ENCODE measurements at places on chromosomes 7 and 10.

- no peak for DNase-seq
Measured at GRCh38 chr7:11749629-11750028, 82.4 kb downstream of the THSD7A start.

DNA sequence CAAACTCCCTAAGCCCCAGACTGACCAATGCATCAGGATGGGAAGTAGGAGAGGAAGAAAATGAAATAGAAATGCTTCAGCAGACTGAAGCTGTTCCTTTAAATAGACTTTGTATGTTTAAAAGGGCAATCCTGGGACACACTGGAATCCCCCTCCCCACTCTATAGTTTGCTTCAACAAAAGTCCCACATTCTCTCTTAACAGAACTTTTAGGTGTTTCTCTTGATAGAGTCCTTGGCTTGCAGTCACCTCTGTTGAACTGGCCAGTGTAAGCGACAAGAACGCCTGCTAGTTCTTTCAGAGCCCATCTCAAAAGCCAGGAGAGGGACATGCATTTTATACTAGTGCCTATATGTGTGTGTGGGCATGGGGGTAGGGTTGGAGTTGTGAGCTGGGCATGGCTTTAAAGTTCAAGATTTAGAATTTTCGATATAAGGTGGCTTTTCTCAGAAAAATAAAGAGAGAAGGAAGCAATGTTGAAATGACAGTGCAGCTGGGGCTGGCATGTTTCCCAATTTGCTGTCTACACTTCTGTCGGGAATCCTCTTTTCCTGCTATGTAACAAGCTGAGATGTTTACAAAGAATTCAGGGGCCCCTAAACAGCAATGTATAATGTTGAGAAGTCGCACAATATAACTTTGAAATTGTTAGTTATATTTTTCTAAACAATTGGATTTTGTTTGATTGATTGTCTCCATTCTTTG lies 2.1 kb downstream of the TBX20 start:
- no peak for DNase-seq

GRCh38 chr7:4245135-4245865 lies 436.8 kb upstream of the FOXK1 start:
- no peak for DNase-seq

DNA sequence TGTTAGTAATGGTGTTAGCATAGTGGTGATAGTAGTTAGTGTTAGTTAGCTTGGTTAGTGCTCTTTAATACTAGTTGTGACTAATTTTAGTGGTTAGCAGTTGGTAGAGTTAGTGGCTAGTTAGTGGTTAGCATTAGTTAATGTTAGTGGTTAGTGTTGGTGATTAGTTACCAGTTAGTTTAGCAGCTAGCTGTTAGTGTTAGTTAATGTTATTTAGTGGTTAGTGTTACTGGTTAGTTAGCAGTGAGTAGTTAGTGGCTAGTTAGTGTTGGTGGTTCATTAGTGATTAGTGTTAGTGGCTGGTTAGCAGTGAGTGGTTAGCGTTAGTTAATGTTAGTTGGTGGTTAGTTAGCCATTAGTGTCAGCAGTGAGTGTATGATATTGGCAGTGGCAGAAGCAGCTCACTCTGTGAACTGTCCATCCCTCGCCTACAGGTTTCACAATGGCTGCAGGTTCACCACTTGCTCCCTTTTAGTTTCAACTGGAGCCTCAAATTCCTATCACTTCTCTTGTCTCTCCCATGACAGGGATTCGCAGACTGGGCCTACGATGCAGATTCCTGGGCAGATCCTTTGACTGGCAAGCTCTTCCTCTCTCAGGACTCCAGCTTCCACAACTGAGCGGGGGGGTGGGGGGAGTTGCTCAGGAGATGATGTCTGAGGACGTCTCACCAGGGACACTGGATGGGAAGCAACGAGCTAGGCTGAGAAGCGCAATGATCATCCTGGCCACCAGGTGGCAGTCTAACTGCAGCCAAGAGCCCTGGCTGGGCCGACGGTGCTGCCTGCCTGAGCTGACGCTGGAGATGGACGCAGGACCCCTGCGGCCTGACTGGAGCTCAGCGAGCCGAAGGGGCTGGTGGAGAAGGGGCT lies 19.5 kb downstream of the GHRHR start:
- peak; percentile 36 for DNase-seq

DNA sequence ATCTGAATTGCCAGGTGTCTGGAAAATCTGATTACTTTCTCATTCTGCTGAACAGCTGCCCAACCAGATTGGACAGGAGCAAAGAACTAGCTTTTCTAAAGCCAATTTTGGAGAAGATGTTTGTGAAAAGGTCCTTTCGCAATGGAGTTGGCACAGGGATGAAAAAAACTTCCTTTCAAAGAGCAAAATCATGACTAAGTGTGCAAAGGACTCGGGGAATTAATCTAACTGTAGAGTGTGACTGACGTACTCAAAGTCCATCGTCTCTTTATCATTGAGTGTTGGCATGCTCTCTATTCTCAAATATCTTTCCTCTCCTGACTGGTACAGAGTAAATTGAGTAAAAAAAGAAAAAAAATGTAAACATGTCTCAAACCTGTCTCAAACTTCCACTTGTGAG lies 3.3 kb downstream of the NPS start:
- DNase-seq = no peak

- DNase-seq = no peak
Measured at GRCh38 chr10:95327367-95327766, 36.6 kb upstream of the PDLIM1 start.

DNA sequence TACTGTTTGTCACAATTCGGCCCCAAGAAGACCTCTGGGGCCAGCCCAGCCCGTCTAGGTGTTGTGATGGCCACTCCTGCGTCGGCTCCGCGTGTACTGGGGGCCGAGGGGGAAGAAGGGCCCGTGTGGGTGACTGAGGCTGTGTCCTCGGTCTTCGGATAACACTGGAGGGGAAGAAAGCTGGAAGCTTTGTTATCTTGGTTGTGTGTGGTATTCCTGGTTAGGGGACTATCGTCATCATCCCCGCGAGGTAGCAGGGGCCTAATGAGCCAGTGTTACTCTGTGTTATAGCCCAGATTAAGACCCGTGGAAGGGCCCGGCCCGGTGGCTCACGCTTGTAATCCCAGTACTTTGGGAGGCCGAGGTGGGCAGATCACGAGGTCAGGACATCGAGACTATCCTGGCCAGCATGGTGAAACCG lies 854 bp downstream of the MTG1 start:
- DNase-seq = no peak

DNA sequence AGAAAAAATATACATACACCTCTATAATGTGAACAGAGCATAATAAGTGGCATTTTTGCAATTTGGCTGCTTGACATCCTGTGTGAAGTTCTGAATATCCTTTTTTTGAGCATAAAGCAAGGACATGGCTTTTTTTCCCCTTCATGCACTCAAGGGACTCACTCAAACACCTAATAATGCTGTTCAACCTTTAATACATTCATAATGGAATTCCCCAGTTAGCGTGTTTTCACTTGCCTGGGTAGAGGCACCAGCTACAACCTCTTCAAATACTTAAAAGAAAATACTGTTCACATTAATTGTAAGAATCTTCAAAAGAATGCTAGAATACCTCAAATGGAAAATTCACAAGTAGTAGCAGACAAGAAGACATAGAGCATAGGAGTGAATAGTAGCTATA lies 316.8 kb downstream of the PCDH15 start:
- no peak for DNase-seq

GRCh38 chr7:98509836-98510235 lies 107.2 kb upstream of the NPTX2 start:
- no peak for DNase-seq

DNA sequence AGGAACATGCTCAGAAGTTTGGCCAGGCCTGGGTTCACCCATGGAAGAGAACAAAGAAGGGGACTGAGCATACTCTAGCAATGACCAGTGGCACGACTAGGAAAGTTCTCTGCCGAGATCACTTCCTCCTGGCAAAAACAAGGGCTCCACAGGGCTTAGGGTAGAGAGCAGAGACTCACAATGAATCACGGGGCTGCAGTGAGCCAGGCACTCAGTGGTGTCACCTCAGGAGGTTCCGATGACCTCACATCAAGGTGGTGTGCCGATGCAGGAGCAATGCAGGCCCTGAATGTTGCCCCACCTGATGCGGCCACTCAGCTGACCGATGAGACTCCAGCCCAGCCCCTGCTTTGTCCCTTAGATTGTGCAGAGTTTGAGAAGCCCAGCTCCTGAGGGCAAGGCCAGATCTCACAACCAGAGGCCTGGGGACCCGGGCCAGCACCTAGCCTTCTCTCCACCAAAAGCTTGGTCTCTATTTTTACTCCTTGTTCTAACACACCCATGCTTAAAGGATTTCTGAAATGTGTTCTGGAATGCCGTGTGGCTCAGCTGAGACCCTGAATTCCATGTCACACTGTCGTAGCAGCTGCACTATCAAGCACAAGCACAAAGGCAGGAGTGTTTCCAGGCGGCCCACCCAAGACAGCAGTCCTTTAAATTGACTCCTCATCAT lies 60.9 kb downstream of the COBL start:
- no peak for DNase-seq

DNA sequence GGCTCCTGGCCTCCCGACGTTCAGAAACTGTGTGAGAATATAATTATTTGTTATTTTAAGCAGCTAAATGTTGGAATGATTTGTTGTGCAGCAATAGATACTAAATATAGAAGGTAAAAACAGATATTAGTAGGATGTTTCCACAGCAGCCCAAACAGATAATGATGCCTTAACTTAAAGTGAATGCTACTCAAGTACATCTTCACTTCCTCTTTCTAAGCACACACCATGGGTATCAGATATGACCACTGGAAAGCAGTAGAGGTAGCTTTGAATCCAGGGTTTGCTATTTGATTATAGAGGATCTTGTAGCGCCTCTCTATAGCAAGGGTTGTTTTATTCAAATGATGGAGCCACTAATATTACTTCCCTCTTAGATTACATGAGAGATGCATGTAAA lies 38.2 kb upstream of the BET1 start:
- DNase-seq = no peak

DNA sequence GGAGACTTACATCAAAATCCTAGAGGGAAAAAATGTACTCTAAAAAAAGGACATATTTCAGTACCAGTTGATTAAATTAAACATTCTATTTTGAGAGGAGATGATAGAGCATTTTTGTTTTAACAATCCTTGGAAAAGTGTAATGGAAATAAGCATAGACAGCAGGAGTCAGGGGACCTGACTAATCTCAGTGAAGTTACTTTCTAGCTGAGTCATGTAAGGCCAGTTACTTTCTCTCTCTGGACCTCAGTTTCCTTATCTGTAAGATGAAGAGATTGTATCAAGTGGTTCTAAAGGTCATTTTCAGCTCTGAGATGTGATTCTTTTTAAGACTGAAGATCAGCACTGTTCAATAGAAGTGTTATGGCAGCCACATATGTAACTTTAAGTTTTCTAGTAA lies 44.1 kb downstream of the VTI1A start:
- no peak for DNase-seq

GRCh38 chr10:90007226-90007625 lies 305.8 kb downstream of the KIF20B start:
- no peak for DNase-seq

- no peak for DNase-seq
Measured at GRCh38 chr7:24827027-24827426, 69.8 kb upstream of the GSDME start.

Data from stimulated activated CD4-positive, alpha-beta T cell treated with anti-CD3 and anti-CD28 coated beads, Interleukin-1b, Interleukin-23, amount 100 ng/mL, for 1 hour (primary cell).